ENCODE measurements at places on chromosomes 5 and 9.

GRCh38 chr9:94922691-94923107, 196.2 kb downstream of the AOPEP start:
- DNase-seq, result no peak

- no peak for DNase-seq
These were observed 7.7 kb upstream of the GCNT1 start for GRCh38 chr9:76451234-76451633.

DNA sequence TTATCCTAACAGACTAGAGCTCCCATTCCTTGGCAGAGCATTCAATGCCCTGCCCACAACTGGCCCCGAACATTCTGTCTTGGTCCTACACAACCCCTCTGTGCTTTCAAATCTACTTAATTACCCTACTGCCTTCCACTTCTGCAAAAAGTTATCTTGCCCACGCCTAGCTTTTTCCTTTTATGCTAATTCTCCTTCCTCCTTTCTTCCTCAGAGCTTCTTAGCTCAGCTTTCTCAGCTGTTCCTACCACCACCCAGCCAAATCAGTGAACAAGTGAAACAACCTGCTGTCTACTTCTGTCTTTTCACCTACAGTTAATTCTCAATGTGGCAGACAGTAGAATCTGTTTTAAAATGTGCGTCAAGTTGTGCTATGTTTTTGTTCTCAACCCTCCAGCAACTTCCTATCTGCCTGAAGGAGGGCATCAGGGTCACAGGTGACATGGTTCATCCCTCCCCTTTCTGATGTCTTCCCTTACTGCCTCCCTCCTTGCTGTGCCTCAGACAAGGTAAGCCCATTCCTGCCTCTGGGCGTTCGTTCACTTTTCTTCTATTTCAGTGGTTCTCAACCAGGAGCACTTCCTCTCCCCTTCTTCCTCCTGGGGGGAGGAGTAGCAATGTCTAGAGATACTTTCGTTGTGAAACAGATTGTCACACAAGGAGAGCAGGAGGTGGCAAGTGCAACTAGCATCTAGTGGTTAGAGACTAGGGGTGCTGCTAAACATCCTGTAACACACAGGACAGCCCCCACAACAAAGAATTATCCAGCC, 1.3 kb upstream of the REEP5 start:
- DNase-seq, result no peak

DNA sequence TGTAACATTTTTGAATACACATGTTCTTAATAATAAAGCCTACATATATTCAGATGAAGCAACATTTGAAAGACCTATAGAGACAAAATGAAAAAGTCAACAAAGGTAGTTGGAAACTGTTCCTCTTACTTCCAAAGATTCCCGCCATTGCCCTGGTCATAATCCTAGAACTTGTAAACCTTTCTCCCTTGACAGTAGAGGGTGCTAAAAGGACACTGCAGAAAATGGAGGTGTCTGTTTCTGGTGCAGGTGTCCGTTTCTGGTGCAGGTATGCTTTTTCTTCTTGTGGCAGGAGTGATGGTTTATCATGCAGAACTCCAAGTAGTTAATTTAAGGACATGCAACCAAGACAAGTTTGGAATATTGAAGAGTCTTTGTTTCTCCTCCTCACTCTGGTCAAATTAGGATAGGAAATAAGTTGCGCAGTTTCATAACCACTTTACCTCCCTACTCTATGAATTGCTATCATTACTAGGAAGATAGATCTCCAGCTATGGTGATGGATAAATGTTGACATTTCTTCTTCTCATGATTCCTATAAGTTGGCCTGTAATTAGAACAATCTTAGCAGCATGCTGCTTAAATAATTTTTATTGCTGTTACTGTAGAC, 56.0 kb upstream of the FAM174A start:
- no peak for DNase-seq

- DNase-seq, result no peak
These were observed 68.1 kb downstream of the SPOCK1 start for GRCh38 chr5:137431051-137431450.

- DNase-seq, result no peak
These were observed 259.2 kb downstream of the SLCO4C1 start for GRCh38 chr5:102036927-102037326.

DNA sequence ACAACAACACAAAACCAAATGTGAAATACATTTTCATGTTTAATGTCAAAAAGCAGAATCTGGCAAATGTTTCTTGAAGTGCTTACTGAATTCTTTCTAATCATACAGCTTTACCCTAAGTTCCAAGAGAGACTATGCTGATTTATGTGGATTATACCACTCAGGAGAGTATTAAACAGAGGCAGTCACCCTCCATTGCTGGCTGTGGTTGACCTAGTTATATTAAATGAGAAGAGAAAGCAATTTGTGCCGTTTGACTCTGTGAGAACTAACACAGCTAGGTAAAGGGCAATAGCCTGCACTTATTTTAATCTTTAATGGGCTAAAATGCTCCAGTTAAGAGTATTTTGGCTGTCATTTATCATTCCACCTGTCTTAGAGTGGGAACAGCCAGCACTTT, 62.6 kb downstream of the ELL2 start:
- DNase-seq, result no peak

DNA sequence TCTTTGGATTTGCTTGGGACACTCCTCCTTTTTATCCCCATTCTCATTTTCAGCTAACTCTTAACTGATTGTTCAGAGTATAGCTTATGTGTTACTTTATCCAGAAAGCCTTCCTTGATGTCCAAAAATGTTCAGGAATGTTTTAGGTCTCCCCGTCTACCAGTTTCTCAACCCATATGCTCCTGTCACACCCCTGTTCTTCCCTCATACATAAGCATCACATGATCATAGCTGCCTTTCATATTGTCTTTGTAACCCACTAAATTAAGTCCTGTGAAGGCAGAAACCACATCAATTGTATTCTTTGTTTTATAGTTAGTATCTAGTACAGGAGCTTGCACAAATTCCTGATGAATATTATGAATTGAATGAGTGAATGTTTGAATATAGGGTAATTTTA, 321.9 kb upstream of the ACTBL2 start:
- no peak for DNase-seq

- DNase-seq, result no peak
These were observed 22.6 kb downstream of the PLAC8L1 start for GRCh38 chr5:146082798-146083197.

DNA sequence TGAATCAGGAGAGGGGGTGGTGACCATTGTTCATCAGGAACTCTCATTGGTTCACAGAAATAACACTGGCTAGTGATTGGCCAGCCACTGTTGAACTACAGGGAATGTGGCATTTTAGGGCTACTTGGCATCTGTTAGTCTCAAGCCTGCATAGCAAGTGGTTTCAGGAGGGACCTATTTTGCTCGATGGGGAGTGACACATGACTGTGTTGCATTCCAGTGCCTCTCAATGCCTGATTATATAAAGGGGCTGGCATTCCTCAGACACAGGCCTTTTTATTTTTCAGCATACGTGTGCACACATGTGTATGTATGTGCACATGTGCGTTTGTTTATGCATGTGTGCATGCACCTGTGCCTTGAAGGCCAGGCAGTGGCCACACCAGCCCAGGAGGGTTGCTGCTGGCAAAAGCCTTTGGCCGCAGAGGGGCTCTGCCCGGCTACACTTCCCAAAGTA, 23.2 kb downstream of the FGD3 start:
- no peak for DNase-seq

GRCh38 chr5:146400201-146400600, 46.9 kb upstream of the TCERG1 start:
- no peak for DNase-seq

- no peak for DNase-seq
These were observed 255.4 kb downstream of the SMARCA2 start for GRCh38 chr9:2270565-2270964.

DNA sequence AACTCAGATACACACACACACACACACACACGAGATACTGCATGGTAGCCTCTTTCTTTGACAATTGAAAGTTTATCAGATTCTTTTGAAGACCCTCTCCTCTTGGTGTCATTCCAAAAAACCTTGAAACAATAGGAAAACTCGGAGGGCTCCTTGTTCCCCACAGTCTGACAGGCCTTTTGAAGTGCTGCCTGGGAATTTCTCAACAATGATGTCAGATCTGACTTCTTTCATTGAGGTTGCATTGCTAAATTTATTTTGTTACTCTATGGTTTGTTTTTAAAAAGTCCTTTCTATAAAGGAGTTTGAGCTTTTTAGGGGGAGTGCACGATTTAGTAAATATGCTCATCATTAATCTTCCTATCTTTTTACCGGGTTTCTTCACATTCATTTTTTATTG, 583.9 kb downstream of the SEMA5A start:
- DNase-seq, result no peak

GRCh38 chr5:9512457-9512856, 33.4 kb downstream of the SEMA5A start:
- DNase-seq, result no peak

- DNase-seq, result no peak
These were observed 6.3 kb upstream of the IFNA8 start for GRCh38 chr9:21402386-21403251.

DNA sequence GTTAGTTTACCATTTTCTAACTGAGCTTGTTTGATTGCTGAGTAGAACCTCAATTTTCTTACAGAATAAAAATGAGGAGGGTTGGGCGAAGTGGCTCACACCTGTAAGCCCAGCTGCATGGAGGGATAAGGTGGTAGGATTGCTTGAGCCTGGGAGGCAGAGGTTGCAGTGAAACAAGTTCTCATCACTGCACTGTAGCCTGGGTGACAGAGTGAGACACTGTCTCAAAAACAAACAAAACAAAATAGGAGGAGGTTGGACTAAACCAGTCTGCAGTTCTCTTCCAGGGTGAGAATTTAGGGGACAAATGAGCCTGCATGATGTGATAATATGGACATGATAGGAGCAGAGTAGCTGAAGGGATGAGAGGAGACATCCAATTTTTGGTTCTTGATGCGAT, 57.3 kb downstream of the SLC27A6 start:
- DNase-seq, result no peak

- no peak for DNase-seq
These were observed 310.5 kb downstream of the MSX2 start for GRCh38 chr5:175034924-175035323.

- DNase-seq, result no peak
These were observed 373 bp downstream of the ADAMTS12 start for GRCh38 chr5:33891446-33891787.

DNA sequence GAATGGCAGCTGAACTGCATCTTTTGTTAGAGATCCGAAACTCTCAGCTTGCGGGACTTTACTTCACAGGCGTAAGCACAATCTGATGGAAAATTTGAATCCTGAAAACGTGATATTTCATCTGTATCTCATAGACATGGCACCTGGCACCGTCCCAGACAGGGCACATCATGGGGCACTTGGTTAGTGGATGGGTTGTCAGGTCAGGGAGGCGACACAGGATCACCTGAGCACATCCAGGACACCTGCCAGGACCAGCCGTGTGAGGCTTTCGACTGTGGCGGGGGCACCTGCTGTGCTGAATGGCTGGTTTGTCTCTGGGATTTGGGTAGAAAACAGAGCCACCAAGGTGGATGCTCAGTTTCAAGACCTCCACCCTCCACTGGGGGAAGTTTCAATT, 11.3 kb upstream of the ZFP62 start:
- no peak for DNase-seq

- no peak for DNase-seq
These were observed 157.8 kb upstream of the PRR16 start for GRCh38 chr5:120306303-120306702.

DNA sequence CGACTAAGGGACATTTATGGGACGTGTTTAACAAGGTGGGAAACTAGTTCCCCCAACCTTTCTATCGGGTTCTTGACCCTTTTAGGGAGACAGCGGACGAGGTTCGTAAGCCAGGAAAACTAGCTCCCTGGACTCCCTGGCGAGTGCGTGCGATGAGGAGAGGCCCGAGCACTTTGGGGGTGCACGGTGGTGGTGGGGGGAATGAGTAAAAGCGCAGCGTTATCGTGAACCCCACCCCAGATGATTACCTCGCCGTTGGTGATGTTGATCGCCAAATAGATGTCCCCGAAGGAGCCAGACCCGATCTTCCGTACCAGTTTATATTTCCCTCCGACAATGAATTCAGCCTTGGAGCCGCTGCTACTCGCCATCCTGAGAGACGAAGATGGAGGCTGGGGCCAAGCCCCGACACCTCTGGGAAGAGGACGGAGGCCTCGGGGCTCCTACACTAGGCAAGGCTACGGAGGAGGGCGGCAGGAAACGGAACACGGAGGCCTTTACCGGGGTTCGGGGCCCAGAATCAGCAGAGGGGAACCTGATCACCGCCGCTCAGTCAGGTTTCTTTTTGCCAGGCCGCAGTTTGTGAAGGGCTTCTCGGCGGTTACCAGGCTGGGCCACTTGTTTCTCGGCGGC, 529 bp downstream of the CSNK1A1 start:
- DNase-seq, result no peak

DNA sequence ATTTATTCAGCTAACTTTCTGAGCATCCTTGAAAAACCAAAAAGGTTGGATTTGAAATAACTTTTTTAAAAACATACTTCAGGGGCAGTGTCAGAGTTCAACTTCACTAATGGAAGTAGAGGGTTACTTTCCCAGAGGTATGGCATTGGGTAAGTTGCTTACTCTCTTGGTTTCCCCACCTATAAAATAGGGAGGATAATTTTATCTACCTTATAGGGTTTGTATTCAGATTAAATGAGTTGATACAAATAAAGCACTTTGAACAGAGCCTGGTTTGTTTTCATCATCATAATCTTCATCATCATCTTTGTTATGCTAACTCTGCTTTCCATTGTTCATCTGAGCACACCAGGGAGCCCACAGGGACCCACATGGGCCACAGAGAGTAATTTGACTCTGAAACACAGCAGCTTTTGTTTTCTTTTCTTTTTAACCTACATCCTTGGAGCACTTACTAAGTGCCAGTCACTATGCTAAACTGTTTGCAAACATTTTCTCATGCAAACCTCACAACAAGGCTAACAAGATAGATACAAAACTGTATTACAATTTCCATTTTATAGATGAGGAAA, 179.1 kb upstream of the SLC24A2 start:
- DNase-seq, result no peak

- no peak for DNase-seq
These were observed 282.5 kb downstream of the KIAA0825 start for GRCh38 chr5:94335936-94336335.

DNA sequence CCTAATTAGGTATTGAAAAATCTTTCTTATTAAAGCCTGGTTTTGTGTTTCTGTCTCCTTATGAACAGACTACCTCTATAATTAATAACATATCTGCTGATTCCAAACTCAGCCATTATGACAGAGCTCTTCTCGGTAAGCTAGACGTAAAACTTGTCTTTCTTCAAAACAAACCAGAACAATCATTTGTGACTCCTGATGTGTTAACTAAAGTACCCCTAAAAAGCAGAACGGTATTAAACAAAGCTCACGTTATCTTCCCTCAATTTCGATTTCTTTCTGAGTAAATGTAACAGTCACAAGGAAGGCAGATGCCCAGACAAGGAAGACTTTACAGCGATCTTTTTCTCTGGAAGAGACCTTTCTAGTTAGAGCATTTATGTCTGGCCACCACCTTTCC, 1.8 kb downstream of the SEMA5A start:
- DNase-seq, result no peak

GRCh38 chr5:42842921-42843641, 31.4 kb upstream of the SELENOP start:
- no peak for DNase-seq

- no peak for DNase-seq
These were observed 69.4 kb upstream of the COL5A1 start for GRCh38 chr9:134571946-134572917.

Measured in activated T-helper 1 cell treated with anti-CD3 and anti-CD28 coated beads, Interleukin-2, amount 50 U/mL, for 16 hours (primary cell).